ENCODE measurements at places on chromosomes 7 and 10.

- no peak for DNase-seq
Measured at GRCh38 chr7:70415179-70415972, 716.6 kb upstream of the GALNT17 start.

DNA sequence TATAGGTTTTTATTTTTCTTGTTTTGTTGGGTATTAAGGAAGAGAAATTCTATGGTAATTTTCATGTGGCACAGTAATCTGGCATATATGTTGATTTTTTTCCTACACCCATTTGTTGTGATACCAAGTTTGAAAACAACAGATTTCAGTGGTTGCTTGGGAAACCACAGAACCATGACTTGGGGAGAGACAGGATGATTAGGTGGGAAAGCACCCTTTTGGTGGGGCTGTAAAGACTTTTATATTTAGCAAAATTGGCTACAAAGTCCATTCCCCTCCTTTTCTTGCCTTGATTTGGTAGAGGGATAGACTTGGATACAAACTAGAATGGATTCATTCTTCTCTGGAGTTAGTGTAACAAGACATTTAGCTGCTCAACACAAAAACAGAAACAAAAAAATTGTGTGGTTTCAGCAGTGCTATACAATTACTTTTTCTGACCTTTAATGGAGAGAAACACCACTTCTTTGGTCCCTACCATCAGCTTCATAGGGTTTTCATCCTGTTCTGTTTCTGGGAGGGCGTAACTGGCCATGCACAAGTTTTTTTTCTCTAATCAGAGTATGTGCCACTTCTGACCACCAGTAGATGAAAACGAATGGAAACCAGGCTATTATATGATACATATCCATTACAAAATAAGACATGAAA lies 52.7 kb downstream of the FIGNL1 start:
- DNase-seq: no peak

DNA sequence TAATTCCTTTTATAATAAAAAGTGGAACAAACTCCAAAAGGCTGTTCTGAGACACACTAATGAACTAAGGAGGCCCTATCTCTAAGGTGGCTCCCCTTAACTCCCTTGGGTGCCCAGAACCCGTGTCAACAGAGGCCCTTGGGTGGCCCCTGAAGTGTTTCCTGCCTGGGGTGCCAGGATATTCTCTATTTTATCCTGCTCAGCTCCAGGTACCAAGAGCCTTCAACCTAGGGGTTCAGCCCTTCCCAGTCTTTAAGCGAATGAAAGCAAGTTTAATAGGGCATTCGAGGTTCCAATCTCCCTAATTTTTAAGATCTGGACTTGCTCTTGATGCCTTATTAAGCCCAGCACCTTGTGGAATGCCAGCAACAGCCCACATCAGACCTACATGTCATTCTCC lies 64.4 kb upstream of the MYO3A start:
- no peak for DNase-seq

DNA sequence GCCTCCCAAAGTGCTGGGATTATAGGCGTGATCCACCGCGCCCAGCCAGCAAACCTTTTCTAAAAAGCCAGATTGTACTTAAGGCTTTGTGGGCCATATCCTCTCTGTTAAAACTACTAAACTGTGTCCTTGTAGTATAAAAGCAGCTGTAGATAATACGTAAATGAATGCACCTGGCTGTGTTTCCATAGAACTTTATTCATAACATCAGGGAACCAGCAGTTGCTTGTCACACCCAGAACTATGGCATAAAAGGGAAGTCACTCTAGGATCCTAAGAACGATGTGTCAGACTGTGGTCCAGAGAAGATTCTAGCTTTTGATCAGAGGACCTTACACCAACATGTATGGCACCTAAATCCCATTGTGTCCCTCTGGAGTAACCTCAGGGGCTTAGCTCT lies 63.0 kb downstream of the DENND2A start:
- DNase-seq: no peak

- no peak for DNase-seq
Measured at GRCh38 chr7:20343941-20344340, 13.2 kb downstream of the ITGB8 start.

DNA sequence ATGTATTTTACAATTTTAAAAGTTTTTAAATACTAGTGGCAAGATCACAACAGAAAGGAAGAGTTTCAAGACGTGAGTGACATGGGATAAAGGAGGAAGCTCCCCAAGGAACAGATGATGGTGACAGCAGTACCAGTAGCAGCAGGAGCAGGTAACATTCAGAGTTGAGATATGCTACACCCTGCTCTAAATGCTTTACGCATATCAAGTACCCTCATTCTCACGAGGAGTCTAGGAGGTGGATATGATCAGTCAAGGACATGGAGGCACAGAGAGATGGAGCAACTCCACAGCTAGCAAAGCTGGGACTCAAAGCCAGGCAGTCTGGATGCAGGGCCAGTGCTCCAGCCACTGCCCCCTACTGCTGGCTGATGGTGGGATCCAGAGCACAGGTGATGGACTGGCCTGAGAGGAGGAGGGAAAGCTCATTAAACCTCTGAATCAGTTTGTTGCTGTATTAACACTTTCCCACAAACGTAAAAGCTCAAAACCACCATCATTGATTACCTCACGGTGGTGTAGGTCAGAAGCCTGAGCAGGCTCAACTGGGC lies 17.5 kb downstream of the RP9 start:
- no peak for DNase-seq

GRCh38 chr10:11307004-11307403 lies 289.3 kb downstream of the CELF2 start:
- no peak for DNase-seq

- DNase-seq: peak; percentile 26
Measured at GRCh38 chr10:117345143-117345542, 30.1 kb downstream of the PDZD8 start.

GRCh38 chr7:24764972-24765744 lies 7.9 kb upstream of the GSDME start:
- DNase-seq: no peak

DNA sequence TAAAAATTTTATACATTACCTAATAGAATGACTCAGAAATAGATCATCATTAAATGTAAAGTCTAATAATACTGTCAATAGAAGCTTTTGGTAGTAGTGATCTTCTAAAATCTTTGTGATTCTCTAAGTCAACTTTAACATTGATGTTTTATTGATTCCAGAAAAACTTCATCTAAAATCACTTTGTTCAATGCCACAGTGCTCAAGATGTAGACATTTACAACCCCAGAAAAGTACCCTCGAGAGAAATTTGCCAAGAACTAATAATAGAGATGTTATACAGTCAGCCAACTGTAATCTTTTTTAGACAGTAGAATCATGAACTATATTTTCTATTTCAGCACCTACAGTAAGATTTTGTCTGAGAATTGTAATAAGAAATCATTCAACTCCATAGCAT lies 369.2 kb upstream of the AKR1E2 start:
- DNase-seq: no peak

GRCh38 chr10:116694243-116694926 lies 48.0 kb downstream of the HSPA12A start:
- DNase-seq: no peak

GRCh38 chr10:44685747-44686146 lies 225.4 kb upstream of the TMEM72 start:
- no peak for DNase-seq

GRCh38 chr10:50544857-50545429 lies 78.8 kb downstream of the SGMS1 start:
- no peak for DNase-seq

DNA sequence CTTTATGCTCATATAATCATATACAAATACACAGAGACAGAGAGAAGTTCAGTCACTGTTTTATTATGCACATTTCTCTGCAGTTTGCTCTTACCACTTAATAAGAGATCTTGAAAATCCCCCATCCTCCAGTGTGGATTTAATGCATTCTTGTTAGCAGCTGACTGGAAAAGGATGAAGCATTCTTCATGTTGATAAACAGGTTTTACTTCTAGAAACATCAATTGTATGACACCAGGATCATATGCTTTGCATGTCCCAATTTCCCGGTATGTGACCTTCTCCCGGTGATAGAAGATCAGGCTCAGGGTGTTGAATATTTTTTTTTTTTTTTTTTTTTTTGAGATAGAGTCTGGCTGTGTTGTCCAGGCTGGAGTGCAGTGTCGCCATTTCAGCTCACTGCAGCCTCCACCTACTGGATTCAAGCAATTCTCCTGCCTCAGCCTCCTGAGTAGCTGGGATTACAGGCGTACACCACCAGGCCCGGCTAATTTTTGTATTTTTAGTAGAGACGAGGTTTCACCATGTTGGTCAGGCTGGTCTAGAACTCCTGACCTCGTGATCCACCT lies 6.2 kb upstream of the CREB3L2 start:
- no peak for DNase-seq

DNA sequence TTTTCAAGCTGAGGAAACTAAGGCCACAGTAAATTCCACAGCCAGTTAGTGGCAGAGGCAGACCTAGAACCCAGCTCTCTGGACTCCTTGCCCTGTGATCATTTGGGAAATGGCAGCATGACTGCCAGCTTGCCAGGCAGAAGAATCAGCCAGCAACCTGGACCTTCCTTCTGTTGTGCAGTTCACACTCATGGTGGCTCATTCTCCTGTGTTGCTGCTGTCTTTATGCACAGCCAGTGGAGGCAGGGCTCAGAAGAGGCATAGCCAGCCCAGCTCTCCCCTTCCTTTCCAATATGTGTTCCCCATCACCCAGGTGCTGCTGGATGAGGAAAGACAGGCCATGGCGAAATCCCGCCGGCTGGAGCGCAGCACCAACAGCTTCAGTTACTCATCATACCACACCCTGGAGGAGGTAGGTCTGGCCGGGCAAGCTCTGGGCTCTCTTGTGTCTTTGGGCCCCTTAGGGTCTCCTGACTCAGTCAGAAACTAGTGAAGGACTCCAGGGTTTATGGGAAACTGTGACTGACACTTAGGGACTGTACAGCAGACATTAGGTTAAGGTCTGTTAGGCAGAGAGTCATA lies 14.8 kb downstream of the CPA5 start:
- no peak for DNase-seq

DNA sequence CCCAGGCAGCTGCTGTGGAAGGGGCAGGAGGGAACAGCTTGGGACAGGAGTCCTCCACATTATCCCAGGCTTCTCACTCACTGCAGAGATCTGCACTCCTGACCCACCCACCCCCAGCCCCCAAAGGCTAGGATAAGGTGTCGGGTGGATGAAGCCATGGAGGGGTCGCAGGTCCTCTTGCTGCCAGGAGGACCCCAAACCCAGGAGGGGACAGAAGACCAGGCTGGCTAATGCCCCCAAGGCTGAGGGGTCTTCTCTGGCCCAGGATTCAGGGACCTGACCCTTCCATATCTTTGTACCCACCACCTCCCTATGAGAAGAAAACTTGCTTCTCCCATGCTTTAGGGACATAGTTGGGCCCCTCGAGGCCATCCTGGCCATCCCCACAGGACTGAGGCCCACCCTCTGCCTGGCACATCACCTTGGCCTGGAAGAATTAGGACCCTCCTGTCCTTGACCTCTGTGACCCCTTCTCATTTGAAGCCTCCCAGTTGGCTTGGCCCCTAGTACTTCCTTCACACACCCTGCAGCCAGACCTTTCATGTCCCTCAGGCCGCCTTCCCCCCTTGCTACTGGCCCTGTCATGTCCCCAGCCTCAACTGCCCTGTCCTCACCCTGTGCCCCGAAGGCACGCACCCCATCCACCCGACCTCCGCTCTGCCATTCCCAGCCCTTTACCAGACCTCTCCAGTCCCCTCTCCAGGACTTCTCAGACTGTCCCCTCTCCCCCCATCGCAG lies 21.6 kb downstream of the KCNH2 start:
- no peak for DNase-seq

GRCh38 chr7:100153708-100154535 lies 4.6 kb downstream of the TRAPPC14 start:
- DNase-seq: no peak

GRCh38 chr7:108525327-108525984 lies 479 bp downstream of the PNPLA8 start:
- peak; percentile 92 for DNase-seq

DNA sequence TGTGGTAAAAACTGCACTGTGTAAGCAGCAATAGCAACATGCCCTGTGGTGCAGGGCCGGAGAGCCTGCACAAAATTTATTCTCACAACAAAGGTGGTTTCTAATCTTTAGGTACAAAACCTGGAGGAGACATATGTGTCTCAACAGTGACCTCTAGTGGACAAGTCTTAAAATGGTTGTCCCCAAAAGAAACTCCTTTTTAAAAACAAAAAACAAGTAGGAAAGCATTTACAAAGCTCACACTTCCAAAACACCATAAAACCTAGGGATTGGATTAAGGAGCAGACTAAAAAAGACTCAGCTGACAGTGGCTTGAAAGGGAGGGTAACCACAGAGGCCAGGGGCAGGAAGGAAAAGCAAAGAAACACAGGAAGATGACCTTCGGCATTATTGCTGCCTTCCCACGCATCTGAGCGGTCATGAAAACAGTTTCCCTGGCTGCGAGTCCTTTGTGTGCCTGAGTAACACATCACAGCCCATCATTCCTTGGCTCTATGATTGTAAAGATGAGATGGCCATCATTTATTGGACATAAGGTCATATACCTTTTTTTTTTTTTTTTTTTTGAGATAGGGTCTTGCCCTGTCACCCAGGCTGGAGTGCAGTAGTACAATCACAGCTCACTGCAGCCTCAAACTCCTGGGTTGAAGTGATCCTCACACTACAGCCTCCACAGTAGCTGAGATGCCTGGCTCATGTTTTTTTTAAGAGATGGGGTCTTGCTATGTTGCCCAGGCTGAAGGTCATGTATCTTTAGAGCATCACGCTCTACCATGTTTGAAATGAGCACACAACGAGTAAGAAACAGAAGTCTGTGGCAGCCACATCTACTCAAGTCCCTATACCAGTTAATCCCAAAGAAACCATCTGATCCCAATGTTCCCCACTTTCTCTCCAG lies 39.5 kb downstream of the RSU1 start:
- DNase-seq: peak; percentile 28

DNA sequence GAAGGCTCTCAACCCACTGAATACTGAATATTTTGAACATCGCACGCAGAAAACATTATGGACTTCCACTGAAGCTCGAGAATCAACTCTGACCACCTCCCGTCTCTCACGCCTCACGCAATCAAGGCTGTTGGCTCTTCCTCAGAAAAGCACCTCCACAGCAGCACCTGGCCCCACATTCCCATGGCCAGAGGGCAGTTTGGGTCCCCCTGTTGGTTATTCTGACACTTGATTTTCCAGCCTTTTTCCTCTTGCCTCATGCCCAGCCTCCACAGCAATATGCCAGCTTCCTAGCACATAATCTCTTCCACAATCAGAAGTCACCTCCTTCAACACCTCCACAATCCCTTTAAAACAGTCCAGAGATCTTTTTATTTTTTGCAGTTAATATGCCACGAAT lies 55.9 kb downstream of the SVOPL start:
- DNase-seq: no peak

- DNase-seq: peak; percentile 38
Measured at GRCh38 chr10:89426230-89426868, 12.0 kb downstream of the IFIT5 start.

GRCh38 chr7:1232623-1233332 lies at the start of gene UNCX:
TSS of gene UNCX (plus strand) at chr7:1232872. CDS start at chr7:1233018, 146 bp downstream.
- DNase-seq: peak; percentile 14

GRCh38 chr7:158284121-158284520 lies 303.5 kb downstream of the PTPRN2 start:
- DNase-seq: no peak

- peak; percentile 13 for DNase-seq
Measured at GRCh38 chr10:46096909-46097575, 51.0 kb upstream of the MSMB start.

- no peak for DNase-seq
Measured at GRCh38 chr10:24427678-24428409, 218.9 kb downstream of the KIAA1217 start.
